Mammary epithelial cell (primary cell): ENCODE measurements at places on chromosomes 1 and 21. TPM values are rescaled to one million over a fixed set of nuclear protein-coding genes. Genes with fewer than 3 reads are reported as not detected.

The CHODL gene
- not detected for polyA plus RNA-seq

The TAF1A gene
- 4.5 TPM for polyA plus RNA-seq

The CFHR3 gene
- not detected for polyA plus RNA-seq

The HRNR gene
- not detected for polyA plus RNA-seq

The OR2T33 gene
- polyA plus RNA-seq: not detected

The RASSF5 gene
- polyA plus RNA-seq: 1.8 TPM

The FNDC5 gene
- not detected for polyA plus RNA-seq

The SPRR2F gene
- polyA plus RNA-seq: not detected

The AHCTF1 gene
- 13.4 TPM for polyA plus RNA-seq

The FMO1 gene
- polyA plus RNA-seq: not detected

The LIN28A gene
- polyA plus RNA-seq: 0.02 TPM

The JAM2 gene
- polyA plus RNA-seq: 0.01 TPM

The CBR1 gene
- polyA plus RNA-seq: 267 TPM

The ANGPTL3 gene
- not detected for polyA plus RNA-seq

The FALEC gene
- not detected for polyA plus RNA-seq

The COP1 gene
- polyA plus RNA-seq: 24.5 TPM

The HJV gene
- not detected for polyA plus RNA-seq

The VAV3 gene
- 3.5 TPM for polyA plus RNA-seq
